NCI-H1417 (cell line): ENCODE measurements at places on chromosomes 4 and X.
A peak's percentile ranks its signal among the peaks of the same experiment; 100 is the strongest.

- no peak for DNase-seq
These were observed 143.5 kb downstream of the GPR143 start for GRCh38 chrX:9622128-9622527.

DNA sequence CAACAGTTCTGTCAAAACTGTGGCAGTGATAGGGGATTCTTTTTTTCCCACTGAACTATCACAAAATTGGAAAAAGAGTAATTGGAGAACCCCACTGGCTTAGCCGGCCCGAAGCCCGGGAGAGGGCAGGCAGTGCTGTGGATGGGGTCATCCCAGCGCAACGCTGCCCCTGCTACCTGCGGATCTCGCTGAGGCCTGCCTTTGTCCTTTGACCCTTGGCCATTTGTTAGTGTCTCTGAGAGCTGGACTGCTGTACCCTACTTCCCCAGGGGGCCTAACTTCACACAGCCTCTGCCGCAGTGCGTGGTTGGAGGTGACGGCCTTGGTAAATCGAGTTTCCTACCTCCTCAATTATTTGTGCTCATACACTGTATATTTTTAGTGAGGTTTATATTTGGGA is 43.0 kb upstream of the MSANTD1 start:
- DNase-seq: no peak

DNA sequence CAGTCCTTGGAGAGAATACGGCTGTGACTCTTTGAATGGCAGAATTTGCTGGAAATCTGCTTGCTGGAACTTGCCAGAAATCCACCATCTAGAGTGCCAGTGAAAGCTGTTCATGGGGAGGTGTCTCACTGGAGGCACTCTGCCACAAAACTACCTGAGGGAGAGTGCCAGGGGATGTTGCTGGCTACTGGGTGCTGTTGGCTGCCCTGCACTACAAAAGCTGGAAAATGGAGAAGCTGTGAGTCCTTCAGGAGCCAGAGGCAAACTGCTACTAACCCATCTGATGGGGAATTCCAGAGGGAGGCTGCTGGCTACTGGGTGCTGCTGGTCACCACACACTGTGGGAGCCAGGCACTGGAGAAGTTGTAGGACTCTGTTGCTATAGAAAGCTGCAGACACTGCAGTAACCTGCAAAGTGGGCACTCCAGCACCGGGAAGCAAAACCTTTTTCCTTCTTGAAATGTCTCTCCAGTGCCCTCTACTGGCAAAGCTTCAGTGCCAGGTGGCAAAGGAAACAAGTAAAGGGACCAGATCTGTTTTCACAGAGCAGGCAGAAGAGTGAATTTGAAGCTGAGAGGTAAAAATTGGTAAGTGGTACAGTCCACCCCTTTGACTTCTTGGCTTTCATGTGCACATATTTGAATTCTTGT is 47.8 kb upstream of the HSD17B10 start:
- peak; percentile 38 for DNase-seq

DNA sequence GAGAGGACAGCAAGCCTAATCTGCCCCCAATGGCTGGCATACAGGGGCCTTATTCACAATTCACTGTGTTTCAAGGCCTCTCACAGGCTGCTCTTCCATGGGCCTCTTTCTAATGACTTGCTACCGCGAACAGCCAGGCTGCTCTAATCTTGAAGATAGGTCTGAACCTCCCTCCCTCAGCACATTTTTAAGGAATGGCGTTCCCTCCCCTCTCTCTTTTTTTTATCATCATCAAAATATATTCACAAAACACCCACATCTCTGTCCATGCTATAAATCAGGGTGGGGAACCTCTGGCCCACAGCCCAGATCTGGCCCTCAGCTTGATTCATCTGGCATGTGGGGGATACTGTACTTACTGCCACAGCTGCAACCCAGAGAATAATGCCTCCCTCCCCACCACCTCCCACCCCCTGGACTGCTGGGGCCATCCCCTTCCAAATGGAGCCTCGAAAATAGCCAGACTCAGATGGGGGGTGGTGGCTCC is 76.2 kb upstream of the PLAC1 start:
- peak; percentile 12 for DNase-seq

DNA sequence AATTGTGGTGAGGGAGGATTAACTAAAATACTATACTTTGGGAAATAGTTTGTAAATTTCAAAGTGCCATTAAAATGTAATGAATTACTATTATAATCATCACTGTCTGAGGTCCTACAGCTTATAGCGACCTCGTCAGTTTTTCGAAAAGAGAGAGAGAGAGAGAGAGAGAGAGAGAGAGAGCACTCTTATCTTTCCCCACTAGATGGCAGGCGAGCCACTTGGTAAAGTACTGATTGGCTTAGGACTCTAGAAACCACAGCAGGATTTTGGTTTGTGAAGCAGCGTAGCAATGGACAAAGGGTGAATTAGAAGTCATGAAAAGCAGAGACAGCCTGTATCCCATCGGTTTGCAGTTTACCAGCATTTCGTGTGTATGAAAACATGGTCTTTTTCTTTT is 52.5 kb downstream of the LINC00632 start:
- DNase-seq: peak; percentile 78

GRCh38 chr4:100898844-100899243 is 381.0 kb upstream of the EMCN start:
- peak; percentile 91 for DNase-seq

DNA sequence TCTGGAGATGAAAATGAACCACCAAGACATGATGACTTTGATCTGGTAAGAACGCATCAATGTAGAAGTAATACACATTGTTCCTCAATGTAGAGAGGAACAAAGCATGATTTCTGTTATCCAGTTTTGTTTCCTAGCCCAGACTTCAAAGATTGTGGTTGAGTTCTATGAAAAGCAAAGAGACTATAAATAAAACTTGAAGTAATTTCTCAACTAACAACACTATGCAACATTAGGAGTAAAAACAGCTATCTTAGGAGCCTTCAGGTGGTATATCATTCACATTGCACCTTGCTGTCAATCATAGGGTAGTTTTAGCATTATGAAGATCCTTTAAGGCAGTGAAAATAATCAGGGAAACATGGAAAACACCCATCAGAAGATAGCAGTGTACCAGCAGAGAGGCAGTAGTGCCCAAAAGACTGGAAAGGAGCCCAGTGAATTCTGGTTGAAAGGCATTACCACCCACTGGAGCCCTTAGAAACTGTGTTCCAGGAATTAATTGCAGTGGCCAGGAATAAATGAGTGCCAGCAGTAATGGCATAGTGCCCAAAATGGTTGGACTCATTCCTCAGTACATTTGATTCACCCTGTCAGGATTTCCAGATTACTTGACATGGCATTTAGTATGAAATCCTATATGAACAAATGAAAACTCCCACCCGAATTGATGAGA is 300.7 kb upstream of the CXXC4 start:
- no peak for DNase-seq

- DNase-seq: no peak
These were observed 1.9 kb downstream of the EFNB1 start for GRCh38 chrX:68830419-68831404.

GRCh38 chr4:23979534-23979933 is 89.7 kb upstream of the PPARGC1A start:
- DNase-seq: peak; percentile 9

DNA sequence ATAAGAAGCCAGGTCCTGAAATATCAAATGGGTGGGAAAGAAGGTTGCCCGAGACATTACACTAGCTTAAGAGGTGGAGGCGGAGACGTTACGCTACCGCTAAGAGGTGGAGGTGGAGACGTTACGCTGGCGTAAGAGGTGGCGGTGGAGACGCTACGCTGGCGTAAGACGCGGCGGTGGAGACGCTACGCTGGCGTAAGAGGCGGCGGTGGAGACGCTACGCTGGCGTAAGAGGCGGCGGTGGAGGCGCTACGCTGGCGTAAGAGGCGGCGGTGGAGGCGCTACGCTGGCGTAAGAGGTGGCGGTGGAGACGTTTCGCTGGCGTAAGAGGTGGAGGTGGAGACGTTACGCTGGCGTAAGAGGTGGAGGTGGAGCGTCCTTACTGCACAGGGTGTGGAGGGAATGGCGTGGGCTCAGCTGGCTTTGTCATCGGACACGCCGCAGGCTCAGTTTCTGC is 12.8 kb downstream of the CYP4V2 start:
- DNase-seq: no peak

DNA sequence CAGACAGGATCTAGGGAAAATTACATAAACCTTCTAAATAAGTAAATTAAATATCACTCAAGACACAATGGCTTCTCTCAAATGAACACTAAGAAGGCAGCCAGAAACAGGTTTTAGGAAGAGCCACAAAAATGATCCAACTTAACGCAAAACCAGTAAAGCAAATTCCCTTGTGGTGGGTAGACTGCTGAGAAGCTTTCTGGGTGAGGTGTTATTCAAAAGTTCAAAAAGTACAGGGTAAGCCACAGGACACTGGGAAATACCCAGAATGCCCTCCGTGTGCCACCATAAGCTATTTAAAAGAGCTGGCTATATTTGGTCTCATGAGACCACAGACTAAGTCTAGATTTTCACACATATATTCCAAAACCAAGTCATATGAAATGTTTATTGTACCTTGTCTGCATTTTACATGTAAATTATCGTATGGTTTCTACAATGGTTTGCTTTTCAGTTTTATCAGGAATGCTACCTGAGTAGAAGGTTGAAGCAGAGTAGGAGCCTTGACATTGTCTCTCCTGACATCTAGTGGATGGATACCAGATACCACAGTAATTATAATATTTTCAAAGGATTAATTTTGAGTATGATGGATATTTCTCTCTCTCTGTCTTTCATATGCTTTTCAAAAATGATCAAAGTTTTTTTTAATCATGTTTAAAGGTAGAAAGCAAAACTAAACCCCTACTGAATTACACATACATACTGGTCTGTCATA is 109.3 kb upstream of the KLHL13 start:
- DNase-seq: peak; percentile 71

DNA sequence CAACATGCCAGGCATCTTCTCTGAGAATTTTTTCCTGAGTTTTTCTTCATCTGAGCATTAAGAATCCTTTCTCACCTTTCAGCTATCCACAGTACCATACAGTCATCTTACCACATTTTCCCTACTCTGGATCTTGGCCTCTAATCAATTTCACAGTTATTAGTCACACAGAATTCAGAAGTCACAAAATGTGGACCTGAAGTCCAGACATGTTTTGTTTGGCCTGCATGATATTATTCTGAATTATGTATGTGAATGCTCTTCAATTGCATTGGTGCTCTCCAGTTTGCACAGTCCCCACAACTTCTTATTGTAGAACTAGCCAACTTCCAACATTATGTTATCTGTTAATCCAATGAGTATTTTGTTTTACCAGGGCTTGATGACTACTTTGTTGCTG is 102.3 kb upstream of the GRIA3 start:
- DNase-seq: no peak

DNA sequence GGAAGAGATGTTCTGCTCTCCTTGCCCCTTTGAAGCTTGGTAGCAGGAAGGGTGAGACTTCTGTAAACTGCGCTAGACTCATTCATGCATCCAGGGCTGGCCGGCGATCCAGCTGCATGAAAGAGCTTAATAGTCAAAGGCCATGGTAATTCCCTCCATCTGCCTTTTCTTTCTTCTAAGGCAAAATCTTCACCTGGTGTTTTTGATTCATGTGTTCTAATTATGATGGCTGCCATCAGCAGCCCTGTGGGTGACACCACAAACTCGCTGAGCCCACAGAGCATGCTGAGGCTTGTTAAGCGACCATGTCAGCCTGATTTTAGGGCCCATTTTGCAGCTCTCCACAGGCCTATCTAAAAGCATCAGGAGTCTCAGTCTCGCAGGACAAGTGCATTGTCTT is 450.1 kb upstream of the TENM3 start:
- peak; percentile 81 for DNase-seq

- no peak for DNase-seq
These were observed at the start of gene SH3BP2 for GRCh38 chr4:2792711-2793585. Gene SH3BP2, plus strand, starts transcription at chr4:2793085. Its CDS starts 27,533 bp downstream, at chr4:2820618.
